AG04449 (cell line): ENCODE measurements at places on chromosomes 1 and 21.

- DNase-seq = no peak
Measured at GRCh38 chr1:151594143-151594625, 17.7 kb upstream of the SNX27 start.

- DNase-seq = no peak
Measured at GRCh38 chr1:159879977-159880376, 17.5 kb upstream of the VSIG8 start.

GRCh38 chr1:36256558-36257374, 32.5 kb downstream of the THRAP3 start:
- DNase-seq = no peak

DNA sequence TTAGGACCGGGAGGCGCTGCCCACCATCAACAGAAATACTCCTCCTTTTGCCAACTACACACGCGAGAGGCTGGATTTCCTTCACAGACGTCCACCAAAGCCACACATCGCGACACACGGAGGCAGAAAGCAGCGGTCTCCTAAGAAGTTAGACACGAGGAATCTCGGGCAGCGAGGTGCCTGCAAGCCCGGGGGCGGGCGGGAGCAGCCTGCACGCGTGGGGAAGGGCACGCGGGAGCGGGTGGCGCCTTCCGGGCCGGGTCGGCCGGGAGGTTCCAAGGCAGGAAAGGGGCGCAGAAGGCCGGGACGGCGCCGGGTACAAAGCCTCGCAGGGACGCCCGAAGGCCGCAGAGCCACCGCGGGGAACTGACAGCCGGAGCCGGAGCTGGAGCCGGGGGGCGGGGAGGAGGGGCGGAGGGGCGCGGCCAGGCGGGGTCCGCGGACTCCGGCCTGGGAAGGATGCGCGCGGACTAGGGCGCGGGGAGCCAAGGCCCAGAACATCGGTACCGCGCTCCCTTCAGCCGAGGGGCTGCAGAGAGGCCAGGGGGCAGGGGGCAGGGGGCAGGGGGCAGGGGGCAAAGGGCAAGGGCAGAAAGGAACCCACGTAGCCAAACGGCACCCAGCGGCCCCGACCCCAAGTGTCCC, 722 bp downstream of the NPHP4 start:
- DNase-seq = no peak

GRCh38 chr1:41615981-41616380, 131.5 kb upstream of the EDN2 start:
- DNase-seq = no peak

DNA sequence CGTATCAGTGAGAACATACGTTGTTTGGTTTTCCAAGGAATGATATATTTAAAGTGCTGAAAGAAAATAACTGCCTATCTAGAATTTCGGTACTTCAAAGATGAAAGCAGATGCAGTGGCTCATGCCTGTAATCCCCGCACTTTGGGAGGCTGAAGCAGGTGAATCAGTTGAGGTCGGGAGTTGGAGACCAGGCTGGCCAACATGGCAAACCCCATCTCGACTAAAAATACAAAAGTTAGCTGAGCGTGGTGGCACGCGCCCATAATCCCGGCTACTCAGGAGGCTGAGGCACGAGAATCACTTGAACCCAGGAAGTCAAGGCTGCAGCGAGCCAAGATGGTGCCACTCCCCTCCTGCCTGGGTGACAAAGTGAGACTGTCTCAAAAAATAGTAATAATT, 16.4 kb downstream of the CD244 start:
- DNase-seq = no peak

- DNase-seq = no peak
Measured at GRCh38 chr1:182602935-182603645, 1.1 kb downstream of the RGS16 start.

DNA sequence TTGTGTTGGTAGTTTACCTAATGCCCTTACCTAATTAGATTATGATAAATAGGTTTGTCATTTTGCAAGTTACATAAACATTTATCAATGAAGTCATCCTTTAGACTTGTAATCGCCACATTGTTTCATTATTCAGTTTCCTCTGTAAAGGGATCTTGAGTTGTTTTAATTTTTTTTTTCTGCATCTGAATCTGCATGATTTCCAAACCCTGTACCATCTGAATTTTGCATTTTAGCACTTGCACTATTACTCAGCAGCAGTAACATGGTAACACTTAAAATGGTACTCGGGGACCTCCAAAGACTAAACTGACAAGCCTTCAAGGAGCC, 12.4 kb downstream of the TARDBP start:
- no peak for DNase-seq

- peak; percentile 87 for DNase-seq
Measured at GRCh38 chr1:109161858-109162606, 48.1 kb downstream of the ELAPOR1 start.

GRCh38 chr1:222171005-222171404, 376.9 kb downstream of the HHIPL2 start:
- no peak for DNase-seq

GRCh38 chr1:186841599-186841998, 12.8 kb downstream of the PLA2G4A start:
- DNase-seq = no peak

GRCh38 chr21:37829447-37829846, 86.8 kb downstream of the KCNJ6 start:
- DNase-seq = no peak

GRCh38 chr1:167714439-167715156, 7.2 kb upstream of the MPZL1 start:
- no peak for DNase-seq

DNA sequence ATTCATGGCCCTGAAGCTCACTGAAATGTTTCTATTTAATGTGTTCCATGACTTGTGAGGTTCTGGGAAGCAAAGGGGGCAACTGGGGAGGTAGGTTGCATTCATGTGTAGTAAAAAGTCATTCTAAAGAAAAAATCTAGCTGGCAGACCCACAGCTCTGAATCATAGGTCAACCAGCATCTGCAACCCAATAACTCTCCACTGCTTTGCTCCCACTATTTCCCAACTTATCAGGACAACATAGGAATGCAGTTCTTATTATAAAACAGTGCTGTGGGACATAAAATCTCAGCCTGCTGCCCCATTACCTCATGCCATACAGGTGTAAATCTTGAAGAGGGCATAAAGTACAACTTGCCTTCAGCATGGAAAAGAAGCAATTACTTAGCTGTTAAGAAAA, 576.1 kb upstream of the PTBP2 start:
- no peak for DNase-seq

DNA sequence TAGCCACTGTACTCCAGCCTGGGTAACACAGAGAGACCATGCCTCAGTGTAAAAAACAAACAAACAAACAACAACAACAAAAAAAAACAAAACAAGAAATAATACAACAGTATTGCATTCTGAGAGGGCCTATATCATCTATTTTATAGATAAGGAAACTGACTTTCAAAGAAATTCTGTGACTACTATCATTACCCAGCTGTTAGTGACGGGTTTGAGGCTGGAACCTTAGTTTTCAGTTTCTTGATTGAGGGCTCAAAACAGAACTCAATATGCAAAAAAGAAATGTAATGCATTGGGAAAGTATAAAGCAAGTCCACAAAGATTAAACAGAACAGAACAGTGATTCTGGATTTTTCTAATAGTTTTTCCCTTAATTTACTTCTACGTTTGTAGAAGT, 149.4 kb downstream of the NFIA start:
- DNase-seq = no peak

DNA sequence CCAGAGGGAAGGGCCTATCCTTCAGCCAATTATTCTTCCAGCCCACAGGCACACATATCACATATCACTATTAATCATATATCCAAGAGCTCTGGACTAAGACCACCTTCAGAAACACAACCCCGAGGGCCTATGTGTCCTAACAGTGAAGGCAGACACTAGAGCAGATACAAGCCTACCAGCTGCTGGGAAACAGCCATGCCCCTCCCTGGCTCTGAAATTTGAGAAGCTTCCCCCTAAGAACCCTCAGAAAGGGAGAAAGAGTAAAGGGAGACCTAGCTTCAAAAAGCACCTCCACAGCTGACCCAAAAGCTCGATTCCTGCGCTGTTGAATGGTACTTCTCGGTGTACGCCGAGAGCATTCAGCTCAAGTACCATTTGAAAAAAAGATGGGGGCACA, 17.4 kb downstream of the CNN3 start:
- DNase-seq = no peak

- DNase-seq = no peak
Measured at GRCh38 chr1:97366984-97367383, 553.9 kb downstream of the DPYD start.

GRCh38 chr1:29853716-29854330, 617.5 kb downstream of the PTPRU start:
- DNase-seq = no peak

DNA sequence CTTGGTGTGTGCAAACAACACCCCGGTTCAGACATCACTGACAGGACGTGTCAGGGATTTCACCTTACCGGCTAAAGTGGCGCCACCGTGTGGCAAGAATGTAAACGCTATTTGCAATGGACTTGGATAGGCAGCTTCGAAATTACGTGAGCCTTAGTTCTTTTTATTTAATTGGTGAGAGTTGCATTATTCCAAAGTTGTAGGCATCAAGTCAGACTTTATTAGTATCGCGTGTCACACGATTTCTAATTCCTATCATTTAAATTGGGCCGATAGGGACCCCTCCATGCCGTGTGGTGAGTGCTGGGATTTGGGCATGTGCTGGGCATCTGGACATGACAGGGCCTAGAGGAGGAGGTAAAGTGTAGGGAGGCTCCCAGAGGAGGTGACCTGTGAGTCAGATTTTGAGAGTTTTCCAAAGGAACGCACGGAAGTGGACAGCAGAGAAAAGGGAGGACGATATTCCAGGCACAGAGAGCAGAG, 14.5 kb upstream of the CPT2 start:
- DNase-seq = no peak
